CD4-positive, alpha-beta T cell treated with Interleukin-6 for 4 hours (primary cell): ENCODE measurements at places on chromosomes 6 and 20.

DNA sequence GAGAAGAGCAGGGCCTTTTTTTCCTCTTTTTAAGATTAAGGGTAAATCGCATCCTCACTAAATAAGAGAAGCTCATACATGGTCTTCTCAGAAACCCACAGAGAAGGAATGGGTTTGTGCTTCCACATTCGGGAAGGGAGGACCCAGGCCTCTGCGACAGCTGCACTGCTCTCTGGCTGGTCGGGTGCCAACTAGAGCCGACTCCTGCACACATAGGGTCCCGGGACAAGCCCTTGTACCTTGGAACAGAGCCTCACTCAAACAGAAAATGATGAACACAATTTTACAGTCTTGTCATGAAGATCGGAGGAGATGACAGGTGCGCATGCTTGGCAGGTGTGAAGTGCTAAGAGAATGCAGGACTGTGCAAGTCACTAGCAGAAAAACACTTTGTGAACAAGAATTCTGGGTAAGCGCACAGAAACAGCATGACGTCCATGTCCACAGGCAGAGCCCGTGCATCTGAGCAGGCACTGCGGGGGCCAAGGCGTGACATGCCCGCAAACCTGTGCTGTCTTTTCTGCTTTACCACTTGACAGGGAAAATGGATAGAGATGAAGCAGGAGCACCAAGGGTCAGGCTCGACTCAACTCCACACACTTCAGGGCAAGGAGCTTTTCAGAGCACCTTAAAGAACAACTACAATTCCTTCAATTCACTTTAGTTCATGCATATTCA, 101.0 kb upstream of the MPC1 start:
- DNase-seq = no peak

DNA sequence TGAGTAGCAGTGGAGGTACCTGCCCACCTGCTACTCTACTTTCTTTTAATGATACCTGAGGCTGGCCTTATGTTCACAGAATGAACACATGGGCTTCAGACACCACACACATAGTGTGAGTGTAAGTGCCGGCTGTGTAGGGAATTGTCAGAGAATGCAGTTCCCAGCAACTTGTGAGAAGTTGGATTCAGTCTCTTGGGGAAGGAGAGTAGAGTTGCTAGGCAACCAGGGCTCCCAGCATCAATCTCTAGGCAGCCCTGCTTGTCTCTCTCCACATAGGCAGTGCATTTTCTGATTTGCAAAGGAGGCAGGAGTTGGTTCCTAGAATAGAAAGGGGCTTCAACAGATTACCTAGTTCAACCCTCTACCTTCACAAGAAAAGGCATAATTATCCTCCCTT, 74.1 kb downstream of the BFSP1 start:
- no peak for DNase-seq

DNA sequence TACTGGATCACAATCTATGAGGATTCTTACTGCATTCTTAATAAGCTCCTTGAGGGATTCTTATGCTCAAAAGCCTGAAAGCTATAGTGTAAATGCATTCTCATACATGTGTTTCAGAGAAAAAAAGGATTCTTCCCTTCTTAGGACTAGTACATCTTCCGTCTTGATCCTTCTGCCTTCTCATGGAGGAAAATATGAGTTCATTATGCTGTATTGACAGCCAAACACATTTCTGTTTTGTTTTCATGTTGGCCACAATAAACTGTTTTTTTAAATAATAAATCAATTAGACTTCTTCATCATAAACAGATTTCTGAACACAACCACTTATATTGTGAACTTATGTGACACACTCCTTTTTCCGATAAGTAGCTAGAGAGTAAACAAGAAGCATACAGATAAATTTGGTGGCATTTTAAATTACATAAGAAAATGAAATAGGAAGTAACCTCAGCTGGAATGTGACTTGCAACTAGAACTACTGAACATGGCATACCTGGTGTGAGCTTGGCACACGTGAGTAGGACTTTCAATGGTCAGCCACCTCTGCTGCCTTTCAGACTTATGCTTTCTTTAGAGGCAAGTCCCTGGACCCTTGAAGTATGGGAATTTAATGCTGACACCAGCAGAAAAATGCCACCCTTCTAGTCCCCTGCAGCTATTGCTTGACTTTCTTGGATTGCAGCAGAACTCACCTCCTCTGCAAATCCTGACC, 350.4 kb downstream of the BCKDHB start:
- DNase-seq = no peak

- DNase-seq = no peak
Observed at GRCh38 chr20:13648291-13649228, 9.8 kb upstream of the TASP1 start.

- DNase-seq = no peak
Observed at GRCh38 chr6:44940367-44940766, 387.8 kb upstream of the RUNX2 start.

GRCh38 chr6:12851123-12851695, 134.6 kb downstream of the PHACTR1 start:
- no peak for DNase-seq

- DNase-seq = no peak
Observed at GRCh38 chr6:134420614-134421181, 102.8 kb upstream of the SGK1 start.

DNA sequence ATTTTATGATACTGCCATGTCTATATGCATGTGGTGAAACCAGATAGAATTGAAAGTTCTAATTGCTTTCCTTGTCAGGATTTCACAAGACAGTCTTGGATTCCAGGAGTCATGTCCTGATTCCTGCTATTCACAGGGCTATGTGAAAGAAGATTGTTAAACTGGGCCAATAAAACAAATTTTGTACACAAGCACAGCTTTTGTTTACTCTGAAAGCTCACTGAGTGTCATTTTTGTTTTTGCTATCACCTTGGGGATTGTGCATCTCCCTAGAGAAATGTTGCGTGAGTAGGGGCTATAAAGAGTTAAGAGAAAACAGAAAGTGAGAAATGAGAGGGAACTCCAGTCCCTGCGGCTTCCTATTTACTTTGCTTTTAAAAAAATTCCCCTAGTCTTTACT, 627.5 kb downstream of the PKHD1 start:
- no peak for DNase-seq

- no peak for DNase-seq
Observed at GRCh38 chr6:116557893-116558292, 4.3 kb downstream of the CALHM4 start.

DNA sequence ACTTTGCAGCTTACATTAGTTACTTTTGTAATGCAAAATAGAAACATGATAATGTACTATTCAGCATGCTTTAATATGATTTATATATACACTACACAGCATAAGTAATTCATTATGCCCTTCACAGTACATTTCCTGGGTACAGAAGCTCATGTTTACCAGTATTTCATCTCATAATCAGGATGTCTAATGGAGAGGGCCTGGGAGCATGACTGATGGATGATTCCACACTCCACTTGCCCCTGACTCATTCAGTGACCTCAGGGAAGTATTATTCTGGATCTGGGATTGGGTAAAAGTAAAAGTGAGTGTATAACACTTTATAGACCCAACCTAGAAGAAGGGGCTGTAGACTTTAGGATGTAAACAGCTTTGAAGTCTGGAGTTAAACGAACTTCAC, 31.4 kb upstream of the BACH2 start:
- no peak for DNase-seq

- DNase-seq = no peak
Observed at GRCh38 chr20:61161726-61162390, 90.2 kb upstream of the CDH4 start.

GRCh38 chr6:151592449-151593159, 98.8 kb downstream of the CCDC170 start:
- DNase-seq = no peak

GRCh38 chr6:156517088-156517487, 260.1 kb upstream of the ARID1B start:
- no peak for DNase-seq

- DNase-seq = no peak
Observed at GRCh38 chr6:55886185-55886836, 10.9 kb upstream of the BMP5 start.

- DNase-seq = no peak
Observed at GRCh38 chr6:46473881-46474280, 17.4 kb downstream of the RCAN2 start.

DNA sequence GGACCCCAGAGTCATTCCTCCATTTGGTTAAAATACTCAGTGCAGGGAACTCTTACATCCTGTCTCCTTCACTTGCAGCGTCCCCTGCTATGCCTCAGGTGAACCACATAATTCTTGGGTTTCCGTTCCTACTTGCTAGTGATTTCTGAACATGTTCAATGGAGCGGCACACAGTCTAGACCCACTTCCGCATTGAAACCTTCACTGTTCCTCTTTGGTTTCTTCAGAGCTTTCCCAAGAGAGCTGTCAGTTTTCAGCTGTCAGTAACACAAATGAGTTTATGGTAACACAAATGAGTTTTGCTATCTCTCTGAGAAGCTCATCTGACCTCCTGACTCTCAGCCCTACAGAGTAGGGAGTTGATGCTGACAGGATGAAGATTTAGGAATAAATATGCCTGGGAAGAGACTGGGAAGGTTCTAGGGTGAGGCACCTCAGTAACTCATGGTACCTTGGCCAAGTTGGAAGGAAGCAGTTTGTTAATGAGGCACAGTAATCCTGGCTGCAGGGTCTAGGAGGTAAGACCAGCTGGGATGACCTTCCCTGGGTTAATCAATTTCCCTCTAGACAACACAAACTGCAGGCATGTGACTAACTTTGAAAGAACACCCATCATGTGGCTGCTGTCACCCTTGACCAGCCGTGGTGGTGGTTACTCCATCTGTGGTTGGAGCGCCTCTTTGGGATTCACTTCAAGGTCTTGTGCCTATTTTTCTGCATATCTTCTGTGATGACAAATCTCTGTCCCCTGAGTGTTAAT, 5.4 kb downstream of the SYS1 start:
- peak; percentile 58 for DNase-seq

DNA sequence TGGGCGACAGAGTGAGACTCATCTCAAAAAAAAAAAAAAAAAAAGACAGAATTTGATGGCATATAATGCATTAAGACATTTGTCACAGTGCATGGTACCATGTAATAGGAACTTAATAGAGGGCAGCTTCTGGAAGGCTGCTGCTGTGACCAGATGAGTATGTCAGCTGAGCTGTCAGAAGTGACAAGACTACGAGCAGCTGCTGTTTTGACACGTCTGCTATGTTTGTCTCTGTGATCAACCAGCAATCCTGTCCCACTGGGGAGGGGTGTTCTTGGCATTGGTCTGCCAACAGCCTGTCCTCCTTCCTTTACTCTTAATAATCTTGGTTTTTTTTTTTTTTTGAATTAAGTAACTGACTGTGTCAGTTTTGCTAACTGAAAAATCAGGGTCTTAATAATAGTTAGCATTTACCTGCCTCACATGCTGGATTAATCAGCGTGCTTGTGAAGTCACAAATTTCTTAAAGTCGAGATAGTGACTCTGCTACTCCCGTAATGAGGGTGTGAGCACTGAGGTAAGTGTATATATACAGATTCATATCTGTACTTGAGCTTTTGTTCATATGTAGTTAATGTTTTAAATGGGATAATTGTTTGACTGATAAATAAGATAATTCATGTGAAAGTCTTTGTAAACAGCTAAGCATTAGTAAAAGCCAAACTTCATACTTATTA, 152.4 kb downstream of the BMP2 start:
- no peak for DNase-seq

- no peak for DNase-seq
Observed at GRCh38 chr6:131861381-131861780, 53.6 kb downstream of the ENPP1 start.

GRCh38 chr6:75279418-75279817, 5.2 kb downstream of the TMEM30A start:
- DNase-seq = no peak

DNA sequence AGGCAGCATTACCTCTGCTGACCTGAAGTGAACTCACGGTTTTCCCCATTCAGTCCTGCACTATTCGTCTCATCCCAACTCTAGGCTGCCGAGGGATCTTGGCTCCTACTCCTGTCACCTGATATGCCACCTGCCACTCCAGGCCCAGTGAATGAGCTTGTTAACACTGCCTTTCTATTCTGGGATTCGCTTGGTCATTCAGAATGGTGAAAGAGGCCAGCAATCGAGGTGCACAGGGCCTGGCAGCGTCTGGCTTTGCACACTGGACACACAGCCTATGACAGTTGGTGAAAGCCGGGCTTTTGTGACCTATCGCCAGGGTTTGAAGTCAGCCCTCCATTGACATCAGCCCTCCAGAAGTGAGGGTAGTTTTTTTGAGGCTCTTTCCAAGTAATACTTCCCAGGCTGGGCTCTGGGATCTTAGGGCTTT, 59.3 kb upstream of the MYL9 start:
- no peak for DNase-seq

- DNase-seq = peak; percentile 70
Observed at GRCh38 chr6:148746363-148747144, at the start of gene UST. Gene UST, plus strand, starts transcription at chr6:148747030. Its CDS starts 401 bp downstream, at chr6:148747431.

GRCh38 chr6:21383450-21384085, 210.0 kb upstream of the SOX4 start:
- no peak for DNase-seq

GRCh38 chr6:100460650-100461204, 4.0 kb downstream of the SIM1 start:
- DNase-seq = no peak

- DNase-seq = no peak
Observed at GRCh38 chr6:43821101-43821886, 51.3 kb downstream of the VEGFA start.

- DNase-seq = no peak
Observed at GRCh38 chr6:159966339-159966738, 2.5 kb upstream of the IGF2R start.

- no peak for DNase-seq
Observed at GRCh38 chr20:43191946-43192863, 2.5 kb upstream of the PTPRT start.

GRCh38 chr20:53069132-53069531, 97.0 kb downstream of the TSHZ2 start:
- no peak for DNase-seq

DNA sequence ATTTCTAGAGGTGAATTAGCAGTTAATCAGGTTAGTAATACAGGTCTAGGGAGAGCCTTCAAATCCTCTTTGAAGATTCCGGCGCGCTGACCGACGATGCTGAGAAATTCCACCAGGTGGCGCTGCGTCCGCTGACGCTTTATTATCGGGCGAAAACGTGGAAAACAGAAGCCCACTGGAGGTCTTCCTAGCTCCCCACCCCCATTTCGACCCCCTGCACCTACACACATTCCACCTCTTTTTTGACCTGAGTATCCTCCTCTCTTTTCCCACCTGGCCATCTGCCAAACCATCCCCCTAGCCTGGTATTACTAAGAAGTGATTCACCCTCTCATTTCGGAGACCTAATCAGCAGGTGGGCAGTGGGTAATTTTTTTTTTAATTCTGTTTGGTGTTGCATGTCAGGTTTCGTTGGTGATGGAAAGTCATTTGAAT, 65.4 kb upstream of the RIN2 start:
- DNase-seq = peak; percentile 24
